Eye (tissue), 1 donor: ENCODE measurements at places on chromosomes 1 and 21.

DNA sequence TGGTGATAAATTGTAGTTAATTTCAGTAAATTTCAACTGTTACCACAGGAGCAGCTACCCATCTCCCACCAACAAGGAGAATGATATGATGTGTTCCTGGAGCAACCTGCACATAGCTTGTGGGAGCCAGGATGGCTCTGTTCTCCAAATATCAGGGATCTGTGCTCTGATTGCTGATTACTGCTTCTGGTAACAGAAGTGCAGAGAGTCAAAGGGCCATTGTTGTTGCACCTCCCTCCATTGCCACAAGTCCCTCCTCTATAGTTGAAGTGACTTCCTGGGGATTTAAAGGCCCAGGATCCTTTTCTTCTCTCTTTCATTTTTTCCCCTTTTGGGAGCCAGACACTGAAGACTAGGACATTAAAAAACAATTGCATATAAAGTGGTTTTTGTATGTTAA lies 51.6 kb upstream of the HPDL start:
- no peak for DNase-seq

- DNase-seq: peak; percentile 44
Measured at GRCh38 chr1:163774978-163775620, 453.3 kb downstream of the NUF2 start.

DNA sequence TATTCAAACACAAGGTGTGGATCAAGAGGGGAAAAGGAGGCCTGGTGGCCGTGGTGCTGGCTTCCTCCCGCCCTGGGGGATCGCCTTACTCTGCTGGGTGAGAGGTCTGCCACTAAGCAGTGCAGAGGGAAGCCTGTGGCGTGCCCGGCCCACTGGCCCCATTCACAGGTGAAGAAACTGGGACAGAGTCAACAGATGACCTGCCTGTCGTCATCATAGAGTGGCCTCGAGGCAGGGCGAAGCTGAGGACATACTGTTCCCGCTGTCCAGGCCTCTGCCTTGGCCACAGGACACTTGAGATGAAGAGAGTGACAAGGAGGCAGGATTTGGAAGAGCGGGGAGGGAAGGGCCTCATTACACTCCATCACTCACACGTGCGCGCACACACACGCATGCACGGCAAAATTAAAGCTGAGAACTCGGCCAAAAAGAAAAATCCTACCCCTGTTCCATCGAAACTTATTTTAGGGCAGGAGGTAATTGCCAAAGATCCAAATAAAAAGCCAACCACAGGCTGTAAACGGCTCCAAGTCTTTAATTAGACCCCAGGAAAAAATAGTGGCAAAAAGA lies 50.5 kb downstream of the CASZ1 start:
- no peak for DNase-seq

GRCh38 chr1:33696962-33697361 lies 166.9 kb upstream of the HMGB4 start:
- DNase-seq: no peak

DNA sequence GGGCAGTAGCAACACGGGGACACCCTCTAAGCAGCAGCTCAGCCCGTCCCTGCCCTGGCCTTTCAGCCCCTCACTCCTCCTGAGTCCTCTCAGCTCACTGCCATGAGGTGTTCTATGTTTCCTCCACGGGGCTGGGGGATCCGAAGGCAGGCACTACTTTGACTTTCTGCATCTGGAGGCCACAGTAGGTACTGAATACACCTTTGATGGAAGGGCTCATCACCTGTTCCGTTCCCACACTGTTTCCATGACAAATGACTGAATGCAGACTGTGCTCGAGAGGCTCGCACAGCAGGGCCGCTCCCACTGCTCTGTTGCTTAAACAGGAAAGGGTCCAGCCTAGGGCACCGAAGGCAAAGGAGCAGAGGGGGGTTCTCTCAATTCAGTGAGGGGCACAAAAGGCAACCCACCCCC lies 77.6 kb upstream of the DNAH14 start:
- no peak for DNase-seq

GRCh38 chr1:63073309-63074306 lies 248.8 kb upstream of the FOXD3 start:
- peak; percentile 82 for DNase-seq

DNA sequence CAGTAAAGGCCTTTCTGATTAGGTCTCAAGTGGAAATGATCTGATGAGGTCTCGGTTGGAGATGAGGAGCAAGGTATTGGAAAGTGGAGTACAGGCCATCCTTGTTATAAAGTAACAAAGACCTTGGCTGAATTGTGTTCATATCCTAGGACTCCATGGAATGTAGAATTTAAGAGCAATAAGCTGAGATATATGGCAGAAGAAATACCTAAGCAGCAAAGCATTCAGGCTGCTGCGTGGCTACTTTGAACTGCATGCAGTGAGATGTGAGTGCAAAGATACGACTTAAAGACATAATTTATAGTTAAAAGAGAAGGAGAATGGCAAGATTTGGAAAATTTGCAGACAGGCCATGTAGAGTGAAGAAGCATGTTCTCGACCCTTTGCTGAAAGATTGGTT lies 11.2 kb upstream of the XPR1 start:
- no peak for DNase-seq
